ENCODE measurements at places on chromosomes 2 and 18. TPM values are rescaled to one million over a fixed set of nuclear protein-coding genes. Genes with fewer than 3 reads are reported as not detected.

TBR1 gene
- total RNA-seq, result not detected

RBKS gene
- 2.3 TPM for total RNA-seq

FAM237A gene
- not detected for total RNA-seq

TEX44 gene
- total RNA-seq, result not detected

EFHD1 gene
- 8.8 TPM for total RNA-seq

STK16 gene
- total RNA-seq, result 34.0 TPM

DYNAP gene
- not detected for total RNA-seq

SLC5A7 gene
- total RNA-seq, result not detected

MORN2 gene
- total RNA-seq, result 1.0 TPM

SCN2A gene
- 0.06 TPM for total RNA-seq

MARCO gene
- not detected for total RNA-seq

LYPD1 gene
- not detected for total RNA-seq

STPG4 gene
- 0.74 TPM for total RNA-seq

SERPINB11 gene
- total RNA-seq, result not detected

ANKRD62 gene
- total RNA-seq, result not detected

FAM110C gene
- total RNA-seq, result 0.69 TPM

CDKL4 gene
- 1.2 TPM for total RNA-seq

ACTG2 gene
- total RNA-seq, result 0.43 TPM

LIMS3 gene
- total RNA-seq, result 0.88 TPM

CHRND gene
- total RNA-seq, result not detected

IL1RL2 gene
- not detected for total RNA-seq

RAB11FIP5 gene
- total RNA-seq, result 4.8 TPM

ANKRD30BL gene
- not detected for total RNA-seq

UGT1A3 gene
- total RNA-seq, result not detected

Measured in activated naive CD8-positive, alpha-beta T cell treated with anti-CD3 and anti-CD28 coated beads, Interleukin-2, amount 10 ng/mL, durations not matched to agents 7 days and 5 days (primary cell).